Non-pigmented ciliary epithelial cell (primary cell): ENCODE measurements at places on chromosomes 11 and 22.

DNA sequence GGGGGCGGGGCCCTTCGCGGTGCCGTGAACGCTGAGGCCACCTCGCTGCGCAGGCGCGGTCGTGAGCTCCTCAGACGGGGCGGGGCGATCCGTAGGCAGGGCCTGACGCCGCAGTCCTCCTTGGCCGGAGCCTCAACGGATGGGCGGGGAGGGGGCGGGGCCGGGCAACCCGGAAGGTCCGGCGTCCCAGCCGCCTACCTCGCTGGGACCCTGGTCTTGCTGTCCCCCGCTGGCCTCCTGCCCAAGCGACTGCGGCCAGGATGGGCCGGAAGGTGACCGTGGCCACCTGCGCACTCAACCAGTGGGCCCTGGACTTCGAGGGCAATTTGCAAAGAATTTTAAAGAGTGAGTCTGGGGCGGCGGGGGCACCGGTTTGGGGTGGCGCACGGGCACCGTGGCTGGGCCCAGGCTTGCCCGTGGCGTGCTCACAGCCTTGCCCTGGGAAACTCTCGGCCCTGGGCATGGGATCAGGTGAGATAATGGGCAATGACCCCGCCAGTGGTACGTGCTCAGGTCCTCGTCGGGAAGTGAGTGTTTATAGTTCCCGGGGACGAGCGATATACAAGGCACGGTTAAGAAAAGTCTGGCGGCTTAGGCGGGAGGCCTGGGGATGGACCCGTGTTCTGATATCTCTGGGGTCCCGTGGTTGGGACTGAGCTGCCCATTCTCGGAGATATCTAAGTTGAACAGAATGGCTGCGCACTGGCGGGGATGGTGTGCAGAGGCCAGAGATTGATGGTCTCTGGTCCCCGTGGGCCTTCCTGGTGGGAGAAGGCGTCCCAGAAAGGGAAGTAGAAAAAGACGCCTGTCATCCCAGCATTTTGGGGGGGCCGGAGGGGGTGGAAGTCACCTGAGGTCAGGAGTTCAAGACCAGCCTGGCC, at the start of gene NADSYN1:
Gene NADSYN1 (plus strand): TSS at position 167 of the 881 bp plus-strand sequence. CDS start 94 bp downstream, at position 261.
- DNase-seq, result peak; percentile 43

DNA sequence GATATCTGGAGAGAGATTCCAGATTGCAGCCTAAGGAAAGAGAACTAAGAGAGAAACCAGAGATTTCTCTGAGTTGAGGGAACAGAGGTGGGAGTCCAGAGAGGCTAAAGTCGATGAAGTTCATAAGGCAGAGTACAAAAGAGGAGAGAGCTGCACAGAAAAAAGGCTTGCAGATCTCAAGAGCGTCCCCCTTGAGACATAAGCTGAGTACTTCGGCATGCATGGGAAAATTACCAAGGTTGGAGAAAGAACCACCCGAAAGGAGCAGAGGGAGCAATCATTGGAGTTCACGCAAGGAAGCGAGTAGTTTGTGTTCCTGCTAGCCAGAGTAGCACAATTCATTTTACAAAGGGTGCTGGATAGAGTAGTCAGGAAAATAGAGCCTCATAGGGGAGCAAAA, 293.5 kb downstream of the TMEM135 start:
- DNase-seq, result no peak

GRCh38 chr22:25922141-25922540, 180.2 kb downstream of the MYO18B start:
- no peak for DNase-seq

GRCh38 chr11:67165623-67166022, 46.6 kb downstream of the KDM2A start:
- DNase-seq, result no peak

DNA sequence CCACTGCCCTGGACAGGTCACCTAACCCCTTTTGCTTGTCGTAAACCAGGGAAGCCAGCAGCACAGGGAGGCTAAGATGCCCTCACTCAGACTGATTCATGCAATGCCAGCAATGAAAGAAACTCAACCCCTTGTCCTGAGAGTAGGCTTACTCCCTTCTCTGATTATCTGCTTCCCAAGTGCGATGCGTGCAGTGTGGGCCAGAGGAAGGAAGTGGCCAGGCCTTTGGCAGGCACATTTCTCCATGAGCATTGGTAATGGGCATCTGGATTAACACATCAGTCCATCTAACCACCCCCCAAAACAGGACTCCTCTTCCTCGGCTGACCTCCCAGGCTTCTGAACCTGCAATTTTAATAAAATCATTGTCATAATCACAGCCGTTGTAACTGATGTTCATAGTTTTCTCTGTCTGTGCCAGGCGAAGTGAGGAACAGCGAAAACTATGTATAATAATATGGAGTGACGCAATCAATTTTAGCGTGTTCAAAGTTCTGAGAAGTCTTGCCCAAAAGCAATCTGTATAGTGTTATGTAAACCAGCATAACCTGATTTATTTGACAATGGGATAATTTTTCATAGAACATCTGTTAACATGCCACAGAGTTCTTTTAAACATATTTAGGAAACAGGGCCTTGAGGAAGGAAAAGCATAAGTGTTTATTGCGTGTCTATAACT, 33.9 kb downstream of the TST start:
- no peak for DNase-seq

DNA sequence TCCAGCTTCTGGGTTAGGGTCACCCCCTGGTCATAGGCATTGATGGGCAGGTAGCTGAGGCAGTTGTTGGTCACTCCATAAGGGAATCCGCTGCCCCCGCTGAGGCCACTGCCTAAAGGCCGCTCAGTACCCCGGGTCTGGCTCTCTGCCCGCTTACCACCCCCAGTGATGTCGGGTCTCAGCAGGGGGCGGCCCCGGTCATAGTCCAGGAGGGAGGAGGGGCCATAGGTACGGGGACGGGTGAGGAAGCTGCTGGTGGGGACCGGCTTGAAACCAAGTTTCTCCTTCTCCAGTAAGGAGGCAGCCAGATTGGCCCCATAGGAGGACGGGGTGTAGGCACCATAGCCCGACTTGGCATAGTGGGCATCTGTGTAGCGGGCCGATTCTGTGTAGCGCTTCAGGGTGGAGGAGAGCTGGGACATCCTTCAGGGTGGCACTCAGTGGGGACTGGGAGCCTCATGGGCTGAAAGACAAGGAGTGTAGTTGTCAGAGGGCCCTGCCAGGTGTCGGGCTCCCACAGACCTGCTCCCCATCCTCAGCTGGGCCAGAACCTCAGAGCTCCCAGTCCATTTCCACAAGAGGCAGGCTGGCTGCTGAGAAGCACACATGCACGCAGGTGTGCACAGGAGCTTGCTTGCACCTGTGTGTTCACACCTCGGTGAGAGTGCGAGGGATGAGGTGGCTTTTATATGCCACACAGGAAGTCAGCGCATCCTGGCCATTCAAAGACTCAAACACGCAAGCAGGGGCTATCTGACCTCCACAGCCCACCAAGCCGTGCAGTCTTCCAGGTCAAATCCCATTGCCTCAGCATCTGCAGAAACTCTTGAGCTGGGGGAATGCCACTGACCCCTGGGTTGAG, 8.2 kb downstream of the USP2 start:
- DNase-seq, result no peak

DNA sequence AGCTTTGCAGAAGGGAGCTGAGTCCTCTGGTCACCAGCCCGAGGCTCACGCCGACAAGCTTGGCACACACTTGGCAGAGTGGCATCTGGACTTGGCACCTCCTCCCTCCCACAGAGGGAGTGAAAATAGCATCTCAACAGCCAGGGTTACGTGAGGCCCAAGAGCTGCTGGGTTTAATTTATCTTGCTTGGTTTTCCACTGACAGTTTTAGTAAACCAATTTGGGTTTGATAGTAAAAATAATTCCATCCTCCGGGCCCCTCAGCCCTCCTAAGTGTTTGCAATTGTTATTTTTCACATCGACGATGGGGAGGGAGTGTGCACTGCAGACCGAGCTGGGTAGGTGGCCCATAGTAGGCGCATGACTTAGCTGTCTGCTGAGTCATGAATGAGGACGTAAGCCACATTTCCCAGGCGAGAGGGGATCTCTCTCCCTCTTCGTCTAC, 107.6 kb upstream of the ASPHD2 start:
- DNase-seq, result peak; percentile 36

DNA sequence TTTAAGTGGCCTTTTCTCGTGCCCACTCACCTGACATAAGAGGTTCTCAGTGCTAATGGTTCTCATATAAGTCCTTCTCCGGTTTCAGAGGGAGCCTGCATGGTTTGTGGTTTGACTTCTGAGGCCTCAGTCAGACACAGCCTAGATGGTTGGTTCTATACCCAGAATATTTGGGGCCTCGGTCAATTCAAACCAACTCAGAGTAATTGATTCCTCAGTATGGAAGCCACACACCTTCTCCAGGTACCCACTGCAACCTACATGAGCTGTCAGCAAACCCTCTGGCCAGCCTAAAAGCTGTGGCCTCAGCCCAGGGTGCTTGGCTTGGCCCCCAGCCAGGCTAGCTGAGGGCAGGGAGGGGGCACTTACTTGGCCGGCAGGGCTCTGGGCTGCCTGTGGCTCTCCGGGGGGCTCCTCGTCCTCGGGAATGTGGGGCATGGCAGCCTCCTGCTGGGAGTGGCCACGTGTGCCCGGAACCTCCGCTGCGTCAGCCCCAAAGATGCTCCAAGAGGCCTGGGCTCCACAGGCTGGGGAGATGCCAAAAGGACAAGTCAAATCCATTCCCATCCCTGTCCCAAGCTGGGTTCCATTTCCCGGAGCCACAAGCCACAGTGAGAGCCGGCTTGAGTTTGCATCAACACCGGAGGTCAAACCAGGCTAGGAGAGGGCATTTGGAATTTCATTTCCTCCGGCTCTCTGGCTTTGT, 41.7 kb downstream of the IRAG1 start:
- no peak for DNase-seq

GRCh38 chr11:14676068-14676467, 32.5 kb downstream of the PDE3B start:
- no peak for DNase-seq

DNA sequence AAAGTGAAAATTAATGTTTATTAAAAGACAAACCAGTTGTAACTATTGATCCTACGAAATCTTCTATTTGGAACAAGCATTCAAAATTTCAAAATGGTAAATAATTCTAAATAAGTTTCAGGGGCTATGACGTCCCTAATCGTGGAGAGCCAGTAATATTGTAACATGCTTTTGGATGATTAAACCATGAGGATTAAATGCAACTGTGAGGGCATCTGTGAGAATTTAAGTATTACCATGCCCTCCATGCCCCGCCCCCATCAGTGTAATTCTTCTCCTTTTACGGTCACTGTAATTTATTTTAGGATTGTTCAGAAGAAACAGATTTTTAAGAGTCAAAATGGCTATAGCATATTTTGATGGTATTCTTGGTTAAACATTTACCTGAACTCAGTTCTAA, 133.2 kb downstream of the APOL5 start:
- no peak for DNase-seq

- no peak for DNase-seq
Measured at GRCh38 chr22:45891996-45892621, 84.9 kb downstream of the WNT7B start.

DNA sequence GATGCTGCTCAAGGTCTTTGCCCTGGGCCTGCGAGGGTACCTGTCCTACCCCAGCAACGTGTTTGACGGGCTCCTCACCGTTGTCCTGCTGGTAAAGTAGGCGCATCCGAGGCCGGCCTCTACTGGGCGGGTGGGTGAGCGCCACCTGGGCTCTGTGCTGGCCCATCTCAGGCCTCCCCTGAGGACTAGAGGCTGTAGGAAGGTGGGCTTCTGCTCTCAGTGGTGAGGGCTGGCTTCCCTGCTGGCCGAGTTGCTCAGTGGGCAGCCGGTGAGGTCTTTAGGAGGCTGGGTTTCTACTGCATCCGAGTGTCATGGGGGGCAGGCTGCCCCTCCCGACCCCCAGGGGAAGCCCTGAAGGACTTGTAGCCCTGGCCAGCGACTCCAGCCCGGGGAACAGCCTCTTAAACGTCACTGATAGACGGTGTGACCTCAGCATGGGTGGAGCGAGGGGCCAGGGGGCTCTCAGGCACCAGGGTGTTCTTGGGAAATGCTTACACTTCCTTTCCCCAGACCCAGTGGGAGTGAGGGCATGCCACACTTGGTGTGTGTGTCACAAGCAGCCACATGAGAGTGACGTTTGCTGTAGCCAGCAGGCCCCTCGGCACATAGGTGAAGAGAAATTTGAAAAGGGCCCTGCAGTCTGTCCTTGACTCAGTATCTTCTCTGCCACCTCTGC, 30.3 kb downstream of the TPCN2 start:
- no peak for DNase-seq

GRCh38 chr11:18844753-18845367, 53.3 kb upstream of the PTPN5 start:
- peak; percentile 8 for DNase-seq

DNA sequence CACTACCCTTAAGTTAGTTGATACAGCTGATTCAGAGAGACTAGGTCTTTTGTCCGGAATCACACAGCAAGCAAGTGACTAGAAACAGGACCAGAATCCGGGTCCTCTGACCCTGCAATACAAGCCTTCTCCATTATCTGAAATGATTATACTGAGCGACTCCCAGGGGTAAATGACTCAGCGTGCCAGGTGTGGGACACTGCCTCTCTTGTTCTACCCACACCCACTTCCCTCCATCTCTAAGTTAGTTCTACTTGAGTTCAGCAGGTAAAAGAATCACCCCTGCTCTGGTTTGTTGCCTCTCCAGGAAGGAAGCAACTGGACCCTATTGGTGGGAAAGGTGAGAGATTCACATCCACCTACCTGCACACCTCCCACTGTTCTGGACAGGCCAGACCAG, 156.9 kb downstream of the DBX1 start:
- DNase-seq, result no peak

GRCh38 chr11:65180877-65181568, 705 bp upstream of the CAPN1 start:
- no peak for DNase-seq

DNA sequence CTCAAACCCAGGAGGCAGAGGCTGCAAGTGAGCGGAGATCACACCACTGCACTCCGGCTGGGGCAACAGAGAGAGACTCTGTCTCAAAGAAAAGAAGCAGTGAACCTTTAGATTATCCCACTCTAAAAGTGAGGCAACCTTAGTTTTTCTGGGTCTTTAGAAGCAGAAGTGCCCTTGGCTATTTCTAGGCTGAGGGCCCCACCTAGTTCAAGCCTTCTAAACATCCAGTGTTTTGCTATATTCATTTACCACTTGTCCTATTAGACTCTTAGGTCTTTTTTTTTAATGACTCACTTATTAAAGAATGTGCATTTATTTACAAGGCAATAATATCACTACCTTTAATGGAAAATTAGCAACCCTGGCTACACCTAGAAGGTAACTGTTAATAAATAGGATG, 16.7 kb upstream of the EHF start:
- no peak for DNase-seq

DNA sequence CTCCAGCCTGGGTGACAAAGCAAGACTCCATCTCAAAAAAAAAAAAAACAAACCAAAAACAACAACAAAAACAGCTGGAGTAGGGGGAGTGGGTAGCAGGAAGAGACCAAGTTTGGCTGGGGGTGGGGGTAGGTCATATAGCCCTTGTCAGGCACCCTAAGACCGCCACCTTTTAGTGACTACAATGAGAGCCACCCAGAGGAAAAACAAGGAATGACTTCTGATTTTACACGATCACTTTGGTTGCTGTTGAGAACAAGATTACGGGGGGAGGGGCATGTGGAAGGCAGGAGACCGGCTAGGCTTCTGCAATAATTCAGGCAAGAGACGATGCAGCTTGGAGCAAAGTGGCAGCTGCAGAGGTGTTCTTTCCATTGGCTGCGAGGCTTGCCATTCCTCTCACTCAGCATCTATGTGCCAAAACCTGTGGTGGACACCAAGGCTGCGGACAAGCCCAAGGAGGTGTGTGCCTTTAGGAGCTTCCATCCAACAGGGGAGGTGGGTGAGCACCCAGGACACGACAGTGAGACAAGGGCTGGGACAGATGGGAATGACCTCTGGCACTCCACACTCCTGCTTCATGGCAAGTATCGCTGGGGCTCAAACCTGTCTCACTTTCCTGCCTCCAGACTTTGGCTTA, 1.7 kb downstream of the RPS19BP1 start:
- DNase-seq, result no peak

- DNase-seq, result no peak
Measured at GRCh38 chr11:94449029-94449428, 44.6 kb downstream of the MRE11 start.
